ENCODE measurements at places on chromosomes 1 and 21. TPM values are rescaled to one million over a fixed set of nuclear protein-coding genes. Genes with fewer than 3 reads are reported as not detected.

MCOLN2 gene
- not detected for total RNA-seq

RIPK4 gene
- total RNA-seq = 15.6 TPM

SELP gene
- total RNA-seq = 7.2 TPM

USH2A gene
- 0.10 TPM for total RNA-seq

PTCH2 gene
- total RNA-seq = 4.9 TPM

GRCh38 chr1:11447903-11448302, 31.1 kb upstream of the DISP3 start:
- no peak for DNase-seq

DNA sequence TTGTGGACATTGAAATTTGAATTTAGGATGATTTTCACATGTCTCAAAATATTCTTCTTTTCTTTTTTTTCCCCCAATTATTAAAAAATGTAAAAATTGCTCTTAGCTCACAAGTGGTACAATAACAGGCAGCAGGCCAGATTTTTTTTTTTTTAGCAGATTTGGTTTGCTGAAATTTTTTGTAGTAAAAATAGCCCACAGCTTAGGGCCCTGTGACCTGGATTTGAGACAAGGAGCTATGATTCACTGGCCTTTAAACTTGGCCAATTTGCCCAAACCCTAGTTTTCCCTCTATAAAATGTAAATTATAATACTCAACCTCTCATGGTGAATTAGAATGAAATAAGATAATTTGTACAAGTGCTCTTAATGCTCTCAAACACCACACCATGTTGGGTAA, 253.8 kb downstream of the DYRK1A start:
- DNase-seq = no peak

DNA sequence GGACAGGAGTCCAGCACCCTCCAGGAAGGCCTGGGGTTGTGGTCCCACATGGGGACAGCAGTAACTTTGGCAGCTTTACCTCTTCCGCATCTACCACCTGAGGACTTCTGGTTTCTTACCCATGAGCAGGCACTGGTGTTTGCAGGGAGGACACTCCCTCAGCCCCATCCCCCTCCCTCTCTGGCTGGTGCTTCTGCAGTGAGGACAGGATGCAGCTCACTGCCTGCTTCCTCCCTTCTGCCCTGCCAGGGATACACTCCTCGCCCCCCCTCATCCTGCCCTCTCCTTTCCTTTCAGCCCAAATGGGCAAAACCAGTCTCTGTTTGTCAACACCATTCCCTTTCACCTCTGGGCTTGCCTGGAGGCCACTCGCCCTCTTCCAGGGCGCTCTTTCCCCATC, 62.4 kb downstream of the KIRREL1 start:
- DNase-seq = no peak

DNA sequence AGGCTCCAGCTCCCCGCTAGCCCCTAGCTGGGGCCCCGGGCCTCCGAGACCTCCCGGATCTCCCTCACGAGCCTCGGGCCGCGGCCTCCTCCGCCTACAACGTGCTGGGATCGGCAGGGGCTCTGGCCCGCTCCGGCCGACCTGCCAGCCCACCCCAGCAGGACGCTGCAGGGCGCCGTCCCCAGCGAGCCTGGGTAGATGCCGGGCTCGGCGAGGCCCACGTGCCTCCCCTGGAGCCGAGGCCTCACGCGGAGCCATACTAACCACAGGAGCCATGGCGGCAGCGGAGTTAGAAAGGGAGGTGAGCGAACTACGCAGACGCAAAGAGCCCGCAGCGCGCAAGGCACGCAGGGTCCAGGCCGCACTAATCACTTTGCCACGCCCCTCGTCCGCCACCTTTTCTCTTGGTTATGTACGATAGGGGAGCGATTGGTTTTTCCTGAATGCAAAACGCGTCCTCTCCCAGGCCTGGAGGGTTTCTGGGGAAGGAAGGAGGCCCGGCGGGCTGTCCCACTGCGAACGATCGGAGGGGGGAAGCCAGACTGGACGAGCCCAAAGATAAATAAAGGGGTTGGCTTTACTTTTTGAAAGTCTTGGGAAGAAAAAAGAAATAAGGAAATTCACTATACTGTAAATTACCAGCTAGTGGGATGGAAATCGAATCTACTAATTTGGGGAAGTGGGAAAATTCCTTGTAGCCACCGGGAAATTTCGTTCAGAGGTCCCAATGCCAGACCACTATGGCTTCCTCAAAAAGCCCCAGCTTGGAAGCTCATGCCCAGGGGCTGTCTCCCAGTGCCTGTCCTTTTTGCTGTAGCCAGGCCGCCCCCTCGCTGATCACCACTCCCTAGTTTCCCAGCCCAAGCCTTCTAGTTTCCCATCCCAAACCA, at the start of gene RPL22:
Gene RPL22, minus strand, starts transcription at position 298 of the 890 bp plus-strand sequence. Its CDS starts 22 bp downstream, at position 276.
- peak; percentile 100 for DNase-seq

GRCh38 chr21:26115899-26116298, 54.7 kb downstream of the APP start:
- peak; percentile 55 for DNase-seq

DNA sequence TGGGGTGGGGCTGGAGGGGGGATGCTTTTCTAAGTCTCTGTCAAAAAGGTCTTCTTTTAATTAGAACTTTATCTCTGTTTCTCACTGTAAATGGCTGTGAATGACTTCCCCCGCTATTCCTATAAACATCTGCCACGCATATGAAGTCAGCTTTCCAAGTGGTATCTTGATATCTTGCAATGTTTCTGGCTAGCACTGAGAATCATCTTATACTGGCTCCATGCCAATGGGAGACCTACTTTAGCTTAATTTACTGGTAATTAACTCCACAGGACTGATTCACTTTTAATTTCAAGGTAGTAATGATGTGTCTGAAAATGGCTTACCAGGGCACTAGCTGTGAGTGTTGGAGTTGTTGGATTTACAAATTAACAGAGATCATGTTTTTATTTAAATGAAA, 4.3 kb downstream of the GPR88 start:
- DNase-seq = no peak

GRCh38 chr1:2584686-2585317, 1.8 kb upstream of the PRXL2B start:
- DNase-seq = no peak

GRCh38 chr1:244273845-244274619, 177.7 kb downstream of the ADSS2 start:
- DNase-seq = peak; percentile 94

DNA sequence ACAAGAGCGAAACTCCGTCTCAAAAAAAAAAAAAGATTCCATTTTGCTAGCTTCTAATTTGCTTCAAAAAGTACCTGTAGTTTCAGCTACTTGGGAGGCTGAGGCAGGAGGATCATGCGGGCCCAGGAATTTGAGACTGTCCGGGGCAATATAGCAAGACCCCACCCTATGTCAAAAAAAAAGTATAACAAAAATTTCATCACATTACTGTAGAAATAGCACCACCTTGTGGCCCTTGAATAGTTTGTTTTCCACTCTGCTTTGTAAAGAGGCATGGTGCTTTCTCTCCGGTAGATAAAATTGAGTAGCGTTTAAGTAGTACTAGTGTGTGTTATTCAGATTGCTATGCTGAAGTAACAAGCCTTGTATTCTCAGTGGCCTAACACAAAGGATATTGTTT, 18.2 kb upstream of the MSTO1 start:
- DNase-seq = peak; percentile 79

GRCh38 chr1:196567238-196567637, 41.0 kb downstream of the KCNT2 start:
- no peak for DNase-seq

DNA sequence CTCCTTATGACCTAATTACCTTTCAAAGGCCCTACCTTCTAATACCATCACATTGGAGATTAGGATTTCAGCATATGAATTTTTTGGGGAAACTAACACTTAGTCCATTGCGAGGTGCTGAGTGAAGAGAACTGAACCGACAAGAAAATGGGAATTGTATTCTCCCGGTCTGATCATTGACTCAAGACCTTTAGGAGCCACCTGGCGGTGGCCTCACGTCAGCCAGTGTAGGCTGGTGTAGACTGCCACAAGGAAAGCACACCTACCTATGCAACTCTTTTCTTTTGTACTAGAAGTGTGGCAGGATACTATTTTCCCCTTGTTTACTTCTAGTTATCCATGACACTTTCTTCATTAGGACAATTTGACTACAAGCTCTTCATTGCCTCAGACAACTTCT, 333.5 kb upstream of the B3GALT2 start:
- no peak for DNase-seq

GRCh38 chr1:194774535-194774934, 1588.1 kb upstream of the B3GALT2 start:
- no peak for DNase-seq

All from tongue (tissue), 3 donors.